ENCODE measurements at places on chromosomes 6 and 20.

DNA sequence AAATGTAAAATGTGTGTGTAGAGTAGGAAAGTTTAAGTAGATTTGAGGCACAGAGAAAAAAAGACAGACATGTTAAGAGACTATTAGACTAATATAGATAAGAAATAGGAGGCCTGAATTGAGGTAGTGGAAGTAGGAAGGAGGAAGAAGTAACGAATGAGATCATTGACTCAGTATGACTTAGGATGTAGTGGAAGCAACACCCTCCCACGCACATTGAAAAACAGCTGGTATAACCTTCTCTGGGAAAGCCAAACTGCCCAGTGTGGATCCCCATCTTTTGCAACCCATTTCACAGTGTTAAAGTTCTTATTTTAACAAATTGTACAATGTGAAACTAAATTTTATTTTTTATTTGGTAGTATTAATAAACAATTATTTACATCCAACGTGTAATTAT lies 89.1 kb downstream of the GRIK2 start:
- DNase-seq, result no peak

DNA sequence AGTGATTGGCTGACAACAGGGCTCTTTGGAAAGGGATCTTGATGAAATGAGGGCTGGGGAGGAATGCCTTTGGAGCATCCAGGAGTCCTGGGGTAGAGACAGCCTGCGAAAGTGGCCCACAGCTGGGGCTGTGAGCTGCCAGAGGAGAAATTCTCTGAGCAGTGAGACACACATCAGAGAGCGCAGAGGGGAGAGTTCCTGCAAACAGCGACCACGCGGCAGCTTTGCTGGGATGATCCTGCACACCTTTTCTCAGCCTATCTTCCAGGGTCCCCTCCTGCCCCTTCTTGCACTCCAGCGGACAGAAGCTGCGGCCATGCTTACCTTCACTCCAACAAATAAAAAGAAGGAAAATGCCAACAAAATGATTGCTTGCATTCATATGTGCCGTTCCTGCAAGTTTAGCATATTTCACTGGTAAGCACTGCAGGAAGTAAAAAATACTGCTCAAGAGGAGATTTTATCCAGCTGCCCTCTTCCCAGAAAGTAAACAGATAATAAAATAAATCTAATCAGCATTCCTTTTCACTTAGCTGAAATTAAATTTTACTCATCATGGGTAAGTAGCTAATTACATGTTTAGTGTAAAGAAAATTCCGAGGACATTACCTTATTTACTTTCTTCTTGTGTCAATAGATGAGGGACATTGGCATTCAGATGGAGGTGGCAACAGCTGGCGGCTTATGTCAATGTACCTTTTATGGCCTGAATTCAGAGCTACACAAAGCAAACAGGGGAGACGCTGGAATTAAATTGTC lies 339.9 kb upstream of the ARID1B start:
- DNase-seq, result no peak

GRCh38 chr6:53827531-53827930 lies 32.7 kb downstream of the LRRC1 start:
- DNase-seq, result no peak

DNA sequence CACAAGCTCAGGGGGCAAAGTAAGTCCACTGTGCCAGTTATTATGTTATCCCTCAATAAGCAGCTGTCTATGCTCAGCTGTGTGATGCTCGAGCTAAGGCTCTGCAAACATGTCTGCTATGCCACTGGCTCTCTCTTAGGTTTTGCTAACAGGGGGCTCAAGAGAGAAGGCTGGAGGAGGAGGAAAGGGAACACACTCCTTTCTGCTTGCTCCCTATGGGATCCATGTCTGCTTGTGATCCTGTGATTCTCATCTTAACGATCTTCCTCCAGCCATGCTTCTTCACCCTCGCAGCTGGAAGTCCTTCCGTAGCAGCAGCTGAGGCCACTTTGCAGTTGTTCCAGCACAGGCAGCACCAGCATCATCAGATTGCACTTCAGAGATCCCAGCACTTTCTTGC lies 37.0 kb upstream of the IGF2R start:
- no peak for DNase-seq

DNA sequence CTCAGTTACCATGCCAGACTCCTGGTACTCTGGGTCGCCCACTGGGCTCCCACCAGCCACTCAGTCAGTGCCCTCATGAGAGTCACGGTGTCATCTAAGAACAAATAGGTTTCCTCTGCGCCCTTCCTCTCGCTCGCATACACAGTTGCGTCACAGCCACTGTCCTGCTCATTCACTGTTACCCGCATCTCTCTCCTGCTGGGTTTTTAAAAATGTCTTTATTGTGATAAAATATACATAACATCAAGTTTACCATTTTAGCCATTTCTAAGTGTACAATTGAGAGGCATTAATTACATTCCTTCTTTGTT lies 4.0 kb downstream of the TEAD3 start:
- no peak for DNase-seq

DNA sequence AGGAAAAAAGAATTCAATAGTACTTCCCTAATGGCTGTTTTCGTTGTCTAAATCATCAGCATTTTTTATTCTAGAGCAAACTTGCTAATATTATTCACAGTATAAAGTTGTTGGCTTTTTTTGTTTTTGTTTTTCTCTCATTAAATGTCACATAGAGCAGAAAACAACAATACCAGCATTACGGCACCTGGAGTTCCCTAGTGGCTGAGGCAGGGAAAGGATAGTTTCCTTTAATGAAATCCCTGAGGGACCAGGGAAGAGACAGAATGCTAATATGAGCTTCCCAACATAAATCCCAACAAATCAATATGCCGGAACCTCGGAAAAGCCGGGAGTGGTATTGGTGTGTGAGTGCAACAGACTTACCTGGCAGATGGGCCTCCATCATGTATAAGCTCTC lies 235.2 kb upstream of the ASCC3 start:
- DNase-seq, result no peak

DNA sequence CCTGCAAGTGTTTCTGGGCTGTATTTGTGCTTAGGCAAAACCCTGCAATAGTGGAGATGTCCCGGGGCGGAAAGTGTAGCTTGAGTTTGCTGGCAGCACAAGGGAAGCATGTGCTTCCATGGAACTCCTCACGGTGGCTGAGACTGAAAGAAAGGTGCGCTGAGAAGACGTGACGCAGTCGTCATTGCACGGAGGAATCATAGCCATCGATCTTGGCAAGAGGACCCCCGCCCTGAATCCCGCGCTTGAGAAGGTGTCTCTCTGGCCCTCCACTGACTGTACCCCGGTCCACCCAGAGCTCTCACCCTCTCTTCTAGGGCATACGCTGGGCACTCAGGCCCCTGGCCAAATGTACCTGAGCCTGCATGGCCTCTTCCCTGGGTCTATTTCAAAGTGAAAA lies 1081.8 kb upstream of the DEFB115 start:
- no peak for DNase-seq

DNA sequence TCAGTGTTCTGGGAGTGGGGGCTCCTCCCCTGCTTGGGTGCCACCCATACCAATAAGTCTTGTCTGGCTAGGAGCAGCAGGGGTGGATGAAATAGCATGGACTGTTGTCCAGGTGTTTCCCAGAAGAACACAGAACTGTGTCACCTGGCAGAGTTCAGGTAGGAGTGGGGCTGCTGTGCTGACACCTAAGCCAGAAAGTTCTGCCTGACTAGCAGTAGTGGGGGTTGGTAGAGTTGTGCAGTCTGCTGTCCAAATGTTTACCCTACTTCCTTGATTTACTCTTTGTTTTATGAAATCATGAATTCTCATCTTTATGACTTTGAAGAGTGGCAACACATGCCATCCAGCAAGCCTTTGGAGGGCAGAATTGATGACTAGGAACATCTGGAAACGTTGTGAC lies 27.3 kb upstream of the SLC35B3 start:
- no peak for DNase-seq

- no peak for DNase-seq
Observed at GRCh38 chr6:87088076-87088475, 6.8 kb downstream of the CGA start.

GRCh38 chr6:118882314-118882905 lies 11.5 kb upstream of the ASF1A start:
- DNase-seq, result no peak

DNA sequence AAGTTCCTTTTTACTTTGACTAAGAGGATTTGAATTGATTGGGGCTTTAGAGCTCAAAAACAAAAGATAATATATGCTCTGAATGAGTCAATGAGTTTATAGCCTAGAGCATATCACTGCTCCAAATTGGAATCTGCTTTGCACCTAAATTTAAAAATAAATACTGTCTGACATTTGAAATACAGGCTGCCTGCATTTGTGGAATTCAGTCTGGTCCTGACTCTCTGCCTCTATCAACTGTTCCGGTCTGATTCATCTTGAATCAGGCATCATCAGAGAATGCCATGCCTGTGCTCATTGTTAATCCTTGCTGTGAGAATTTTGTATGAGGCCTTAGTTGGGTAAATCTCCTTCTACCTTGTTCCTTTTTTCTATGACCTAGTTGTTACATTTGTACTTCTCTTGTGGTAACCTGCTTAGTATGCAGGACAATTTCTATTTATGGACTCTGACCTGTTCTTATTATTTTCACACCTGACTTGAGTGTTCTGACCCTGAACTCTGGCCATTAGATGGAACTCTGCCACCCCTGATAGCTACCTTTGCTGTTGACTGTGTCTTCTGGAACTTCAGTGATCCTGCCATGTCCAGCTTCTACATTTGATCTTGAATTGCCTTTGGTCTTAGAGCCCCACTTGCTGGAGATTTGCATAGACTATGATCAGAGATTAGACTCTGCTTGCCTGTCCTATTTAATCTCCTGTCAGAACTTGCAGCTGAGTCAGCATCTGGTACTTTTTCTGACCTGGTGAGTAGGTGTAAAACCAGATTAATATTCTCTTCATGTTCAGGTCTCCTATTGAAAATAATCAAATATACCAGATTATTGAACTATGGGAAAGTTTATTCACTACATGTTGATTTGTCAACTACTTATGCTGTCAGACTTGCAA lies 442.7 kb upstream of the HS3ST5 start:
- DNase-seq, result no peak

DNA sequence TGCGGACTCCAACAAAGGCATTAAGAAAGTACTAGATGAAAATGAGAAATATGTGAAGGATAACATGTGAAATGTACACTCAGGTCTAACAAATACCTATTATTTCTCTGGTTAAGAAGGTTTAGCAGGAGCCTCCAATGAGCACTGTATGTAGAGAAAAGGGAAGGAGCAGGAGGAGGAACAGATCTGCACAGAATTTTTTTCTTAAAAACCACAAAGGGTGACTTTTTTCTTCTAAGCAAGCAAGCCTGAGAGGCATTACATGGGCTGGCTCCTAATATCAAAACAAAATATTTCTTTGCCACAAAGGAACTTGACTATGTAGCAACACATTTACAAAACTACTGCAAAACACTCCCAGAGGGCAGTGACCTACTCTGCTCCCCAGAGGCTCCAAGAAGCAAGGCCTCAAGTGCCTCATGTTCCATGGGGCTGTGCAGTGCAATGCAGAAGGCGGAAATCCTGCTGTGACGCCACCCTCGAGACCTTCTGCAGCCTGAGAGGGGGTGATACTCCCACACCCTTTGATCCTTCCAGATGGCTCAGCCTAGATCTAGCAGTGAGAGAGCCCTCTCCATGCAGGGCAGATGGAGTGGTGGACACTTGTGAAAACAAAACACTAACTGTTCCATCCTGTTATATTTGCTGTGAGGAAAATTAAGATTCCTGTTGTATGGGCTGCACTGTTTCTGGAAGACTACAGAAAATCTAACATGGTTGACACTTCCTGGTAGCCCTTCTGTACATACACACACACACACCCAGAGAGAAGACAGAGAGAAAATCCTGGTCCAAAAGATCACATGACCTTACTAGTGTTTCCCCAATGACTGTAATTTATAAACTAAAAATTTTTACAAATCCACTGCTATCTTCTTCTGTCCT lies 36.0 kb upstream of the SMIM29 start:
- DNase-seq, result no peak

- DNase-seq, result no peak
Observed at GRCh38 chr6:83998021-83998584, 35.5 kb upstream of the MRAP2 start.

GRCh38 chr20:5973971-5974370 lies 23.5 kb downstream of the MCM8 start:
- DNase-seq, result no peak

DNA sequence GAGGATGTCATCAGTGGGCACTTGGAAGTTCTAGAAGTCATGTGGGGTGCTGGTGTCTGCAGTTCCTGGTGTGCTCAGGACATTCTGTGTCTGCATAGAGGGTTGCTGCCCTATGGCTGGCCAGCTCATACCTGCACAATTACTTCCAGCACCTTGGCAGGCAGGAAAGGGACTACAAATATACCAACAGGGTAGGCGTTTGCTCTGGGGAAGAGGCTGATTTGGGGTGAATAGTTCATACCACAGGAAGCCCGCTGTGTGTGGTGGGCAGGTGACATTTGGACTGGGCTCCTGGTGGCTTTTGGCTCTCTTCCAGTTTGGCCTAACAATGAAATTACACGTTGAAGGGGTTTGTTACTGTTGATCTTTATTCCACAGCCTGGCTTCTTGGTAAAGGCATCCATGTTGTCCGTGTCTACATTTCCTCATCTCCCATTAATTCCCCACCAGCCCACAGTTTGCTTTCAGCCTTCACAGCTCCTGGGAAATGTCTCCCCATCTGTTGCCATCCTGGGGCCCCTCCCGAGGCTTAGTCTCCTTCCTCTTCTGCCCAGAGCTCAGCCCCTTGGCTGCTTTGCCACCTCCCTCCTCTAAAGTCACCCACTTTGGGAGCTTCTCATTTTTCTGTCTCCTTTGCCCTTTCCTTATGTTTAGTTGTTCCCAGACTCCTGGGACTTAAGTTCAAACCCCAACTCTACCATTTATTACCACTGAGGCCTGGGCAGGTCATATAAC lies 88.1 kb downstream of the RSPH3 start:
- DNase-seq, result no peak

DNA sequence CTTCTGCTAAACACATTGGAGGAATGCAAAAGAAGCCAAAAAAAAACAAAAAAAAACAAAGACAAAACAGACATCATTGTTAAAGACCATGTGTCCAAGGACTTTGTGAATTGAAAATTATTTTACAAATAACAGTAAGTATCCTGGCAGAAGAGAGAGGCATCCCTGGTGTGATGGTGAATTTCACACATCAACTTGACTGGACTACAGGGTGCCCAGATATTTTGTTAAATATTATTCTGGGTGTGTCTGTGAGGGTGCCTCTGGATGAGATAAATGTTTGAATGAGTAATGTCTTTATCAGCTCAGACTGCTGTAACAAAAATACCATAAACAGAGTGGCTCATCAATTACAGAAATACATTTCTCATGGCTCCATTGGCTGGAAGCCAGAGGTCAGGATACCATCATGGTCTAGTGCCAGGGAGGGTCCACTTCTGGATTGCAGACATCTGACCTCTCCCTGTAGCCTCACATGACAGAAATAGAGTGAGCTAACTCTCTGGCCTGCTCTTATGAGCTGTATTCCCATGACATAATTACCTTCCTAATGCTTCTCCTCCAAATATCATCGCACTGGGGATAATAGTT lies 12.2 kb upstream of the C6orf118 start:
- DNase-seq, result no peak

GRCh38 chr6:94196891-94197290 lies 777.5 kb upstream of the EPHA7 start:
- DNase-seq, result no peak

GRCh38 chr6:113363048-113363798 lies 493.9 kb upstream of the MARCKS start:
- no peak for DNase-seq

- DNase-seq, result no peak
Observed at GRCh38 chr20:62709537-62709905, 885 bp downstream of the NTSR1 start.

Data from endodermal cell (in vitro differentiated cells).